NCI-H146 (cell line): ENCODE measurements at places on chromosomes 13 and 19.
A peak's percentile ranks its signal among the peaks of the same experiment; 100 is the strongest.

DNA sequence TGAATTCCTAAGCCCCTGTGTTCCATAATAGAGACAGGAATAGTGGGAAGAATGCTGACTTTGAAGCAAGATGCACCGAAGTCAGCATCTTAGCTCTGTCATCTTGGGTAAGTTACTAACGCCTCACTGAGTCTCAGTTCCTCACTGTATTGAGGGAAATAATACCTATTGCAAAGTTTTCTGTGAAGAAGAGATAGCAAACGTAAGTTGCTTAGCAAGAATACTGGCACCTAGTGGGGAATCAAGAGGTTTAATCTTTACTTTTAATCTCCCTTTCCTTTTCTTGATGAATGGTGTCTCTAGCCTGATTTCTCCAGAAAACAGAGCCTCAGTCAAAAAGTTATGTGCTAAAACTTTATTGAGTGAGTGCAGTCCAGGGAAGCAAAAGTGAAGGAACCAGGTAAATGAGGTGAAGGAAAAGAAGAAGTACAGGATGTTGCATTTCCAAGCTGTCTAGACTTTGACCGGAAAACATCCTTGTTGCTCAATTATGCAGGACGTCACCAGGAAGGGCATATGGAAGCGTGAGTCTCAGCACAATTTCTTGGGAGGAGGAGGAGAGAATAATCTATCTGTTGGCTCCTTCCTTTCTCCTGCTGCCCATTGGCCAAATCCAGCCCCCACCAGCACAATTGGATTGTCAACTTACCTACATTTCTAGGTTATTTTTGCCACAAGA, 210.0 kb downstream of the B3GLCT start:
- DNase-seq = no peak

GRCh38 chr13:76884186-76884906, 1.9 kb downstream of the KCTD12 start:
- DNase-seq = peak; percentile 87

DNA sequence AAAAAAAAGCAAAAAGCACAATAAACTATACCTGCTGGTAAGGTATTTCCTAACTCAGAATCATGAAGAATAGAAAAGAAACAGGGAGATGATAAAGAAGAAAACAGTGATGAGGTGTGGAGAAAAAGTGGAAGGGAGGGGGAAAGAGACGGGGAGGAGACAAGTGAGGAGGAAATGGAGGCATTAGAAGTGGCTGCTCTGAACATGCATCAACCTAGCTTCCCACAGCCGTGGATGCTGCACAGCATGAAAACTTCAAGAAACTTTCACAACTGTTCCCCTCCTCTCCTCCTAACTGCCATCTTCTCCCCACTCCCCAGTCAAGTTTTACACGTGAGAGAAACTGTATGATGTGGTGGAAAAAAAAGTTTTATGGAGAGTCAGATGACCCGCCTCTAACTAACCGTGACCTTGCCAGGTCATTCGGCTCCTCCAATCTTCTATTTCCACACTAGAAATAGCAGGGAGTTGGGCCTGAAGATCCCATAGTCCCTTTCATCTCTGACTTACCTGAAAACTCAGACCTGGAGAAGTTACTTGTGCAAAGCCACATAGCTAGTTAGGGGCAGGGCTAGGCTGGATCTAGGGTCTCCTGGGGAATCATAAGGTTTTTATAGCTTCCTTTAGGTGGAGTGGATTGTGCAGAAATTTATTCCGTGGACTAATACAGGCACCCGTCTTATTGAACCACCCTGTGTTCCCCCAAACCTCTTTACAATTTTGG, 461.9 kb downstream of the KLF5 start:
- DNase-seq = no peak

DNA sequence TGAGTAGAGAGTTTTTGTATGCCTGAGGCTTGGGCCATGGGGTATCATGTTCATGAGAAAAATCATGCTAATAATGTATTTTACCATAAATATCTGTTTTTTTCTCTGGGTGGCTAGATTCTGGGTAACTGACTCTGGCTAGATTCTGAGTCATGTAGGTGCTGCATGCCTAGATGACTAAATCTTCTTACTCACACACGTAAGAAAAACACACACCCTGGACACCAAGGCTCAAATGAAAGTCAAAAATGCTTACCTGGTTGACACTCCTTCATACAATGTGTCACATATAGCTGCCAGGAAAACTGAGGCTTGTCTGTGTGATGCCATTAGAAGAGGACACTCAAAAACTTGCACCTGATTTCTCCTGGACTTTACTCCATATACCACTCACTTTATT, 597.4 kb upstream of the SLITRK1 start:
- no peak for DNase-seq

- no peak for DNase-seq
These were observed at the start of gene KCNN4 for GRCh38 chr19:43780706-43781525. Gene KCNN4 (minus strand): TSS chr19:43780973. CDS start chr19:43780861, 112 bp downstream.

GRCh38 chr19:29617366-29618266, 11.5 kb downstream of the POP4 start:
- DNase-seq = no peak

GRCh38 chr13:50205581-50205980, 190.3 kb downstream of the KCNRG start:
- no peak for DNase-seq

DNA sequence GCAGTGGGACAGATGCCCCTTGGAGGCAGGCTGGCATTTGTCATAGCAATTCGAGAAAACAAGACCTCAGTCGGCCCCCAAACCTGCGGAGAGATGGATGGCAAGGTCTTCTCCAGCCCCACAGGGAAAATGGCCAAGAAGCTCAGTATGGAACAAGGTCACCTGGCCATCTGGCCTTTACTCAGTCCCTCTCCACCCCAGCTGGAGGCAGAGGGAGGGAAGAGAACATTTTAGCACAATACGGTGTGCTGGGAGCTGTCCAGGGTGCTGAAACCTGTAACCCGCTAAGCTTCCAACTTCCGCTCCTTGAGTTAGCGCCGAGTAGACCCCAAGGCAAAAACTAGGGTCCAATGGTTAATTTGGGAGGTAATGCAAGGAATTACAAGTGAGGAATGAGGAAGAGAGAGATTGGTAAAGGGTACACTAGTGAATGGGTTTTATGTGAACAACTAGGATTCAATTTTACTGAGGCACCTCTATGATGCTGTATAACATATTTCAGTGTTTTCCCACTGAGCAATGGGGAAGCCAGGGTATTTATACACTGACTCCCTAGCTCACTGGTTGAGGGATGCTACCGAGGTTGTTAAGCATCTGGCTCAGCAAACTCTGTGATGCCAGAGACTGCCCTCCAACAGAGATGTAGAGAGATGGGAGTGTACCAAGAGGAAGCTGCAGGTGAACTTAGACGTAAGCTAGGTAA, 64.3 kb downstream of the CACNA1A start:
- DNase-seq = no peak

DNA sequence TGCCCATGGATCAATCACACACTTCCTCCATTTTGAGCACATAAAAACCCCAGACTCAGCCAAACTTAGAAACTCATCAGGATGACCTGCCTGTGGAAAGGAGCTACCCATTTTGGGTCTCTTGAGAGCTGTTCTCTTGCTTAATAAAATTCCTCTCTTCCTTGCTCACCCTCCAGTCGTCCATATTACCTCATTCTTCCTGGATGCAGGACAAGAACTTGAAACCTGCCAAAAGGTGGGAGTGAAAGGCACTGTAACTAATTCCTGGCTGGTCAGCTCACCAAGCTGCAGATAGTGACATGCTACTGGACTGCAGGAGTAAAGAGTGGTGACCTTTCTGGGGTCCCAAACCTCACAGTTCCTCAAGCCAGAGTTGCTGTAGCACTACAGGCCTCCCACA, 20.2 kb downstream of the LIG4 start:
- no peak for DNase-seq

DNA sequence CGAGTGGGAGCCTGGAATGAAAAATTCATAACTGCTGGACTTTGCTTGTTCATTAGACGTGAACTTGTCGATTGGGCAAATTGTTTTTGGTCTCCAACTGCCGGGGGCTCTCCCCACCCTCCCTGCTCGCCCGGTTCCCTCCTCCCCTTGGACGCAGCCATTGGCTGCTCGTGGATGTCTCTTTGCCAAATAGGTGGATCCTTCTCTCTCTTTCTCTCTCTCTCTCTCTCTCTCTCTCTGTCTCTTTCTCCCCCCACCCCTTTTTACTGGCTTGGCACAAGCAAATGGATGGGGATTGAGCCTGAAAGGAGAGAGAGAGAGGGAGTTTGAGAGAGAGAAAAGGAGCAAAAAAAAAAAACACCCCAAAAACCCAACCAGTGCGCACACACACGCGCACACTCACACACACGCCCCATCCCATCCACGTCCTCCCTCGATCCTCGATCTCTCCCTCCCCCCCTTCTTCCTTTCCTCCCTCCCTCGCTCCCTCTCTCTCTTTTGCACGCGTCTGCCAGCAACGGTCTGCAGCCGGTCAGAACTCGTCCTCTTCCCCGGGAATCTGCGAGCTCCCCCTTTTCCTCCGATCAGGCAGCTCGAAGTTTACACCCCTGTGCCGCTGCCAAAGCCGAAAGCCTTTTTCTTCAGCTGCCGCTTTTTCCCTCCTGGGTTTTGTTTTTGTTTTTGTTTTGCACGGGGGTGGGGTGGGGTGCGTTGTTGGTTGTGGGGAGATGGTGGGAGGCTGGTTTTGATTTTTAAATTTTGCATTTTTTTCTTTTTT, 27.8 kb downstream of the NFIX start:
- peak; percentile 35 for DNase-seq

DNA sequence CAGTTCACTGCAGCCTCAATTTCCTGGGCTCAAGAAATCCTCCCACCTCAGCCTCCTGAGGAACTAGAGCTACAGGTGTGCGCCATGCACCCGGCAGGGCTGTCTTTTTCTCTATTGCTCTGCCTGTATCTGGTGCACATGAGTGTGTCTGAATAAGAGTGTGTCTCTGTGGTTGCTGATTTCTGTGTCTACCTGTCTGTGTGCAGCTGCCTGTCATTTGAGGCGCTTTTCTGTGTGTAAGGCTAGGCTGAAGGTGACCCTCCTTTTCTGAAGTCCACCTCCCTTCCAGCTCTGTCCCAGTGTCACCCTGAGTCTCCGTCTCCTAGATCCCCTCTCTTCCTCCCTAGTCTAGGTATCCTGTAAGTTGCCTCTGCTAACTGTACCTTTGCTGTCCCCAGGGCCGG, 1.5 kb upstream of the PRR12 start:
- no peak for DNase-seq
